Uterus (tissue), 4 donors: ENCODE measurements at places on chromosomes 16 and 17. TPM values are rescaled to one million over a fixed set of nuclear protein-coding genes. Genes with fewer than 3 reads are reported as not detected.
A peak's percentile ranks its signal among the peaks of the same experiment; 100 is the strongest.

CACNA1H gene
- 12.5 TPM for total RNA-seq

DNAJA3 gene
- 32.9 TPM for total RNA-seq

DNAH2 gene
- total RNA-seq: 0.67 TPM

KRT27 gene
- total RNA-seq: not detected

GFER gene
- 20.8 TPM for total RNA-seq

KRT24 gene
- not detected for total RNA-seq

ABCA6 gene
- 65.6 TPM for total RNA-seq

CYGB gene
- 33.2 TPM for total RNA-seq

SPATA22 gene
- total RNA-seq: not detected

KRT13 gene
- 1.5 TPM for total RNA-seq

NKD1 gene
- 13.6 TPM for total RNA-seq

CBFA2T3 gene
- 12.1 TPM for total RNA-seq

SRCIN1 gene
- total RNA-seq: not detected

NHERF2 gene
- total RNA-seq: 10.3 TPM

CD7 gene
- total RNA-seq: 2.1 TPM

GRCh38 chr16:71893888-71894228 is 1.5 kb upstream of the IST1 start:
- no peak for DNase-seq

DNA sequence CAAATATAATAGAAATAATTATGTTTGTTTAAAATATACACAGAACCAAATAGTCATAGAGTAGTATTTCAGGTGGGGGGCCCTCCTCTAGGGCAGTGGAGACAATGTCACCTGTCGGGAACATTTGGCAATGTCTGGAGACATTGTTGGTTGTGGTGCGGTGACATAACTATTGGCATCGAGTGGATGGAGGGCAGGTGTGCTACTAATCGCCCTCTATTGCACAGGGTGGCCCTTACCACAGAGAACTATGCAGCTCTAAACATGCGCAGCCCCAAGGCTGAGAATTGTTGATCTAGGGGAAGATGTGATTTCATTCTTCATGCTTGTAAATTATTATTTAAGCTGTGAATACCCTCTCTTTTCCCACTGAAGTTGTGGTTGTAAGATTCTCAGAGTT is 594.0 kb downstream of the WWOX start:
- DNase-seq: no peak

GRCh38 chr16:2822158-2822495 is 5.1 kb downstream of the PRSS21 start:
- DNase-seq: peak; percentile 4

GRCh38 chr17:76923491-76923890 is 55.3 kb downstream of the MGAT5B start:
- no peak for DNase-seq

GRCh38 chr17:30927756-30928155 is 6.0 kb downstream of the ADAP2 start:
- no peak for DNase-seq

- DNase-seq: no peak
These were observed 370.8 kb upstream of the ZFHX3 start for GRCh38 chr16:73418691-73419090.

DNA sequence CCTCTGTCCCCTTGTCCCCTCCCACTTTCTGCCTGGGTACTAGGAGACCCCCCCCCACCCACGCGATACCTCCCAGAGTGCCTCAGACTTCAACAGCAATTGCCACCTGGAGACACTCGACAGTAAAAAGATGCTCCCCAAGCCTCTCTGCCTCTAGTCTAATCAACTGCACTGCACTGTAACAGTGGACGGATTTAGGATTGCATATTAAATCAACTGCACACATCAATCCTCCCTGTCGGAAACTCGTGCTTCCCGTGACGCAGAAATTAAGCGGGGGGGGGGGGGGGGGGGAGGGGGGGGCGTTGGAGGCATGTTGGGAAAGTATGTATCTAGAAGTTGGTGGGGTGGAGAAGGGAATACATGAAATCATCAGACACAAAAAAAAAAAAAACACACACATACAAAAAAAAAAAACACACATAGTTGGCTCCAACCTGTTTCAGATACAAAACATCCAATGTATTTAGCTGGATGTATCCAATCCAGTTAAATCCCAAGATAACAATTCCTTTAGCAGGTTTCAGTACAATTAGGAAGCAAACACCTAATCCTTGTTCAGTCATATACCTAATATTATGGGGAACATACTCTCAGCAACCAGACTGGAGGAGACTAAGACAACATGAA is 29.7 kb downstream of the FAM222B start:
- DNase-seq: no peak

DNA sequence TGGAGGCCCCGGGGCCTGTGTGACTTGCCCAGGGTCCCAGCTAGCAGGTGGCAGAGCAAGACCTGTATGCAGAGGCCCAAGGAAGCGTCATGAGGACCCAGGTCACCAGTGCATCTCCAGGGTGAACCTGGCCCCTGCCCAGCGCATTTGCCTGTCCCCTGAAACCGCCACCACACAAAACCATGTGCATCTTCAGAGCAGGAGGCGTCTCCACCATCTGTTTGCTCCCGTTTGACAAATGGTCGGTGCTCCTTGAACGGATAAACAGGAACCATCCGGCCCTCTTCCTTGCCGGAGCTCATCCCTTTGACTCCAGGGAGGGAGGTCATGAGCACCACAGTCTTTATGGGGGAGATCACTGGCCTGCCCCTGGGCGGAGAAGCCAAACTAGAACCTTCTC is 62.5 kb downstream of the JPH3 start:
- DNase-seq: no peak

DNA sequence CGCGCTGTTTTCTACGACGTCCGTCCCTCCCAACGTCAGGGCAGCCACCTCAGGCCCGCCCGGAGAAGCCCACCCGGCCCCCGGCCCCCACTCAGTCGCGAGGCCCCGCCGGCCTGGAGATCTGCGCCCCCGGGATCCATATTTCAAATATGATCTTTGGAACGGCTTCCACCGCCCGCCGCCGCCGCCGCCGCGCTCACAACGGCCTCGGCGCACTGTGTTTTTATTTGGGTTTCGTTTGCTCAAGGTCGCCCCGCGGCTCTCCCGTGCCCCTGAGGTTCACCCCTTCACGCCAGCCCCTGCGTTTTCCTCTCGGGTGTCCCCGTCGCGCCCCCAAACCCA is 4.2 kb upstream of the CBX4 start:
- no peak for DNase-seq

DNA sequence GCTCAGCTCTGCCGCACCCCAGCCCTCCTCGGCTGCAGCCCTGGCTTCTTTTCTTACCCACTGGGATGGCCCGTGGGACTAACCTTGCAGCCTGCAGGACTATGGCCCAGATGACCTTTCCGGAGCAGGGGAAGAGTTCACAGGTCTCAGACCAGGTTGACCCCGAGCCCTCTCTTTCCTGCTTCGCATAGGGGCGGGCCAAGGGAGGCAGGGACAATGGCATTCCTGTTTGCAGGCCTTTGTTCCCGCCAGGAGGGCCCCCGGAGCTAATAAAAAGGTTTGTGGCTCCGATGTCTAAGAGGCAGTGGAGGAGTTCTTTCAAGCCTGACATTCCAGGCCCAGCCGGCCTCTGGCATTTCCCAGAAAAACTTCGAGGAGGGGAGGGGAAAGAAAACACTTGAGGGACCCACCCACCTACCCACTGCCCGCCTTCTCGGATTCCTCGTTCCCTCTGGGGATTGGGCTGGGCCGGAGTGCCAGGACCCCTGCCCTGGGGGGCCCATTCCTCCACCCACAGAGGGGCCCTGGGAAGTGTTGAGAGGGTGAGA is 5.8 kb upstream of the SOCS3 start:
- no peak for DNase-seq

GRCh38 chr16:3174618-3175148 is 13.3 kb upstream of the OR1F1 start:
- no peak for DNase-seq

DNA sequence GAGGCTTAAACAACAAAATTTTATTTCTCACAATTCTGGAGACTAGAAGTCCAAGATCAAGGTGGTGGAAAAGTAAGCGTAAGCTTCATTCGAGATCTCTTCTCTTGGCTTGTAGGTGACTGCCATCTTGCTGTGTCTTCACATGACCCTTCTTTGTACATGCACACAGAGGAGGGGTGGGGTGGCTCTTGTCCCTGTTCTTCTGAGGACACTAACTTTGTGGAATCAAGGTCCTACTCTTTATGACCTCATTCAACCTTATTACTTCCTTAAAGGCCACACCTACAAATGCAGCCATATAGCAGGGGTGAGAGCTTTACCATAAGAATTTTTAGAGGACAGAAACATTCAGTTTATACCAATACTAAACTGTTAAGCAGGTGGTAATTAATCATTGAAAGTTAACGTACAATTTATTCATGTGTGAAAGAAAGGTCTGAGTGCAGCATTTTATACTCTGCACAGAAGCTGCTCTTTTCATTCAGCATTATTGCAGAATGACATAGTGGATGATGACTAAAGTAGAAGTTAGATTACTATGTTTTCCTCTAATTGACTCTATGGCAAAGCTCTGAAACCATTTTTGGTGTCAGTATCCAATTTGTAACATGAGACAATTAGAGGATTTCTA is 139.9 kb upstream of the HLF start:
- no peak for DNase-seq

GRCh38 chr16:7027401-7027800 is 305.2 kb upstream of the RBFOX1 start:
- DNase-seq: no peak
